ENCODE measurements at places on chromosomes 13 and 19.
A peak's percentile ranks its signal among the peaks of the same experiment; 100 is the strongest.

GRCh38 chr13:26721251-26722121 lies 39.1 kb downstream of the GPR12 start:
- no peak for DNase-seq

GRCh38 chr13:106649495-106649894 lies 81.6 kb upstream of the ARGLU1 start:
- no peak for DNase-seq

GRCh38 chr13:23547000-23547590 lies 23.1 kb upstream of the TNFRSF19 start:
- peak; percentile 25 for DNase-seq

GRCh38 chr13:45545686-45546409 lies 69.7 kb downstream of the ERICH6B start:
- no peak for DNase-seq

GRCh38 chr19:14006766-14007562 lies 844 bp upstream of the RFX1 start:
- DNase-seq = no peak

GRCh38 chr13:32707471-32707870 lies 121.2 kb downstream of the PDS5B start:
- no peak for DNase-seq

- no peak for DNase-seq
Observed at GRCh38 chr13:89550938-89551337, 1796.5 kb upstream of the MIR17HG start.

- DNase-seq = no peak
Observed at GRCh38 chr13:102582256-102582655, 14.5 kb upstream of the TPP2 start.

DNA sequence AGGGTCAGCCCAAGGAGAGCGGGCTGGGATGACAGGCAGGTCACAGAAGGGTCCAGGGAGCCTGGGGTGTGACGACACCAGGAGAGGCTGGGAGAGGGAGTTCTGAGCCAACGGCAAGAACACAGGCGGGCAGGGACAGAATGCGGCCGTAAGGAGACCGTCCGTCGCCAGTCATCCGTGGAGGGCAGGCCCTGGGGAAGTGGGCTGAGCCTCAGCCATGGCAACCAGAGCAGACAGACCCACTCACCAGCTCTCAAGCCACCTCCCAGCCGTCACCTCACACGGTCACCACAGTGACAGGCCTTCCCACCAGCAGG lies 3.7 kb upstream of the TMEM86B start:
- DNase-seq = no peak

DNA sequence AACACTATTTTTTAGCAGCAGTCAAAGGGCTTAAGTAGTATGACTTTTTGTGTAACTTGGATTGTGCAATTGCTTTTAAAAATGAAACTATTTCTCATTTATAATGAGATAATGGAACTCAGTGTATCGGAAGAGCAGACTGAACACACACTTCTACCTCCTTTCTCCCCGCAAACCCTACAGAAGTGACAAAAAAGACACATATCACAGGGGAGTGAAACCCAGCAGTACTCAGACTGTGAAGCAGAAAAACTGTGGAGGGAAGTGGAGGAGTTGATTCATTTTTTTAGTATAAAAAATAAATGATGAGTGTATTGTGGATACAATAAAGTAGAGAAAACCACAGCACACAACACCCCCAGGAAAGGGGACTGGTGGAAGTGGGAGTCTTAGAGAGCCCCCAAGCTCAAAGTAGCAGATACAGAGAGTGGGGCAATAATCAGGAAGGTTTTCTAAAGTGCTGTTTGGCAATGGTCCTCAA lies 9.7 kb downstream of the LPAR6 start:
- no peak for DNase-seq

DNA sequence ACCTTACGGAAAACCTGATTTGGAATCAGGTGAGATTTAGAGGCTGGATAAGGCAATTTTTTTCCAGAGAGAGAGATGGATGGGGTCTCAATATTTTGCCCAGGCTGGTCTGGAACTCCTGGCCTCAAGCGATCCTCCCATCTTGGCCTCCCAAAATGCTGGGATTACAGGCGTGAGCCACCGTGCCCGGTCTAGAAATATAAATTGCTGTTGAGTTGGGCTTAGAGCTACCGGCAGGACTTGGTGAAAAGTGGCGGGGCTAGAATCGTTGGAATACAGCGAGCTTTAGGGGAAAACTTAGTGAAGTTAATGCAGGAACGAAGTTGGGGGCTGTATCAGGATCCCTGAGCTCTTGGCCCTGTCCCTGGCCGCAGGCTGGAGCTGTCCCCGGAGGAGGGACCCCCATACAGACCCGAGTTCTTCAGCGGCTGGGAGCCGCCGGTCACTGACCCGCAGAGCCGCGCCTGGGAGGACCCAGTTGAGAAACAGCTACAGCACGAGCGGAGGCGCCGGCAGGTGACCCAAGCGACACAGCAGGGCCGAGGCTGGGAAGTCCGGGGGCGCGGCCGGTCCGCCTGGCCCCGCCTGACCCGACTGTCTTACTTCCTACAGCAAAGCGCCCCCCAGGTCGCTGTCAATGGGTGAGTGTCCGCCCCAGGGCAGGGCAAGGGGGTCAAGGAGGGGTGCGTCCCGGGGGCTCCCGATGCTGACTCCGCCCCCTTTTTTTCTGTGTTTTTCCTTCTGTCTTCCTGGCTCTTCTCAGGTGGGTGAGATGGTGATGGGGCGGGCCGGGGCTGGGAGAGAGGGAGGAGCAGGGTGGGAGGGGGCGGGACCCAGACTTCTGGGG lies 7.6 kb downstream of the EPS8L1 start:
- DNase-seq = no peak

- DNase-seq = no peak
Observed at GRCh38 chr13:67318398-67318797, 88.3 kb upstream of the PCDH9 start.

GRCh38 chr13:34364633-34365032 lies 546.7 kb downstream of the RFC3 start:
- no peak for DNase-seq

GRCh38 chr19:408441-408901 lies 476 bp downstream of the C2CD4C start:
- no peak for DNase-seq

DNA sequence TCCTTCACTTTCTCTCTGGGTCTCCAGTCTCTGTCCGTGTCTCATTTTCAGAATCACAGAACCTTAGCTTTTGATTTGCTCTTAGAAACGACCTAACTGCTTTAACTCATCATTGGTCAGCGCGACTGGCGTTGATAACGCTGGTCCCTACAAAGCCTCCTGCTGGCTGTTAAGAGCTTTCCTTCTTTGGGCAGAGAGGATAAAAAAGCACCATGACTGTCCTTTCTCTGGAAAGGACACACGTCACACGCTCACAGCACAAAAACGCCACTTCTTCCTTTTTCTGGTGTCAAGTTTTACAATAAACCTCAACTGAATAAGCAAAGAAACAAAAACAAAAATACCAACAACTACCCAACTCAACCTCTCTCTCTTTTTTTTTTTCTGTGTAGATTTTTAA lies 1.7 kb upstream of the KLK12 start:
- DNase-seq = no peak

GRCh38 chr19:45508861-45509691 lies 1.8 kb downstream of the VASP start:
- no peak for DNase-seq

GRCh38 chr19:14085309-14085995 lies at the start of gene C19orf67:
Gene C19orf67 (minus strand): TSS chr19:14085783. CDS start chr19:14085627, 156 bp downstream.
- no peak for DNase-seq

GRCh38 chr19:51754109-51754508 lies 2.4 kb upstream of the FPR1 start:
- DNase-seq = peak; percentile 81

- peak; percentile 52 for DNase-seq
Observed at GRCh38 chr19:39405958-39406655, 540 bp upstream of the ZFP36 start.

GRCh38 chr19:31257025-31257424 lies 92.2 kb downstream of the TSHZ3 start:
- no peak for DNase-seq

GRCh38 chr19:29503140-29503758 lies 22.5 kb upstream of the VSTM2B start:
- peak; percentile 61 for DNase-seq

- no peak for DNase-seq
Observed at GRCh38 chr19:22526661-22527272, 104.6 kb upstream of the ZNF98 start.

GRCh38 chr13:114166381-114167131 lies 12.5 kb upstream of the CFAP97D2 start:
- peak; percentile 82 for DNase-seq

DNA sequence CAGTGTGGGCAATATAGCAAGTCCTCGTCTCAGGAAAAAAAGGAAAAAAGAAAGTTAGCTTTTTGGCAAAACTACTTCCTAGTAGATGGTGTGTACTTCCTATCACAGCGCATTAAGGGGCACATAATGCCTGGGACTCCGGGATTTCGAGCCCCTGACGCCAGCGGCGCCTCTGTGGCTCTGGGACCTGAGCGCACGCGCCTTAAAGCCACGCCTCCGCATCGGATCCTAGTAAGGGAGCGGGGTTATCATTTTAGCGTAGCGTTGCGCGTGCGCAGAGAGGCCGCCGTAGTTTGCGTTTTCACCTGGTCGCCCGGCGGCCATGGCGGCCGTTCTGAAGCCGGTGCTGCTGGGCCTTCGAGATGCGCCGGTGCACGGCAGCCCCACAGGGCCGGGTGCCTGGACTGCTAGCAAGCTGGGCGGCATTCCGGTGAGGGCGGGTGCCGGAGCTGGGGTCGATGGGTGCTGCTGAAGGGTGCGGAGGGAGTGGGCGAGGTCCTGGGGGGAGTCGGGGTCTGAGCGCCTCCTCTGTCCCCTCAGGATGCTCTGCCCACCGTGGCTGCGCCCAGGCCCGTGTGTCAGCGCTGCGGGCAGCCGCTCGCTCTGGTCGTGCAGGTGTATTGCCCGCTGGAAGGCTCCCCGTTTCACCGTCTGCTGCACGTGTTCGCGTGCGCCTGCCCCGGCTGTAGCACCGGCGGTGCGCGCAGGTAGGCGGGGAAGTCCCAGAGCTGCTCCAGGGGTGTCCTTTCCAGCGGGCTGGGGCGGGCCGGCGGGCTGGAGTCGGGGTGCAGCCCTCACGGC lies at the start of gene PDCD2L:
TSS of gene PDCD2L (plus strand) at position 291 of the 801 bp plus-strand sequence. CDS start at position 323, 32 bp downstream.
- peak; percentile 76 for DNase-seq

- no peak for DNase-seq
Observed at GRCh38 chr19:14349426-14349825, 31.8 kb upstream of the ADGRE5 start.

DNA sequence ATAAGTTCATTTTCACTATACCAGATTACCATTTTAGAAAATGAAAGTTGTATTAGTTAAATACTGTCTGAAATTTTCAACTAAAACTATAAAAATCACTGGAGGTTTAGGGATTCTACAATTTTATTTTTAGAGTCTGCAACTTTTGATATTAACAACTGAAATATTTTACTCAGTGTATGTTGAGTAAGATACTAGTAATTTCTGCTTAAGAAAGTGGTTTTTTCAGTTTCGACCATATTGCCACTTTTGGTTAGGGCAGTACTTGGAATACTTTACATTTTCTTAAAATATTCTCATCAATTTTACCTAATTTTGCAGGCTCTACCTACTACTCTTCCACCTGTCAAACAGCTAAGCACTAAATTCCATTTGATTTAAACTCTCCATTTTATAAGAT lies 59.6 kb downstream of the KCNRG start:
- no peak for DNase-seq

- no peak for DNase-seq
Observed at GRCh38 chr19:55681131-55682092, 6.4 kb downstream of the EPN1 start.

GRCh38 chr13:35283856-35284255 lies 192.6 kb downstream of the MAB21L1 start:
- no peak for DNase-seq

- DNase-seq = no peak
Observed at GRCh38 chr13:106373304-106373988, 162.0 kb downstream of the EFNB2 start.

- DNase-seq = no peak
Observed at GRCh38 chr13:35741657-35742056, 265.2 kb upstream of the MAB21L1 start.

DNA sequence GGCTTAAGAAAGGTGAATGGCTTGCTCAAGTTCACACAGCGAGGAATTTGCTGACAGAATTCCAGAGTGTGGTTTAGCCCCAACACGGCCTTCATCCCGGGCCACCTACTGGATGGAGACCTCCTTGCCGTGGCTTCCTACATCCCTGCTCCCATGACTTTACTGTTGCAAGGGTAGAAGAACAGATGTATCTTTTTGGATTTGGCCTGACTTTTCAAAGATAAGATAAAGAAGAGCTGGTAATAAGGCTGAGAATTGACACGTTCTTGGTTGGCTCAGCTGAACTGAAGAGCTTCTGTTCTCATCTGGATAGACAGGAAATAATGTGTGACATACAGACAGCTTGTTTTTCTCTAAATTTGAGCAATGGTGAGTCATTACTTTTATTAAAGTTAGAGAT lies 113.1 kb downstream of the KLF5 start:
- DNase-seq = no peak

DNA sequence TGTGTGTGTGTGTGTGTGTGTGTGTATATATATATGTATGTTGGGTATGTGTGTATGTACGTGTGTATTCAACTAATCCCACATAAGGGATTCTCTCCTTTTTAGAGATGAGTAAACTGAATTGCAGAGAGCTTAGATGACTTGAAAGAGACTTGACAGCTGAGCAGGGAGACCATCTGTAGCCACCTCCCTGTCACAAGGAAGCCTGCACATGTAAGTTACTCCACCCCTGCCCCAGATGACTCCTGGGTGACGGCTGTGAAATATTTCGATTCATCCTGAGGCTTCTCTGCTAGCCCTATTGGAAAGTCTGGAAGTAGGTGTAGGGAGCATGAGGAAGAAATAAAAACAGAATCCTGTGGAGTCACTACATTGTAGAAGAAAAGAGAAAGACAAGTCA lies 480.4 kb downstream of the FOXO1 start:
- no peak for DNase-seq

GRCh38 chr19:5020368-5020767 lies 51.5 kb downstream of the KDM4B start:
- no peak for DNase-seq

DNA sequence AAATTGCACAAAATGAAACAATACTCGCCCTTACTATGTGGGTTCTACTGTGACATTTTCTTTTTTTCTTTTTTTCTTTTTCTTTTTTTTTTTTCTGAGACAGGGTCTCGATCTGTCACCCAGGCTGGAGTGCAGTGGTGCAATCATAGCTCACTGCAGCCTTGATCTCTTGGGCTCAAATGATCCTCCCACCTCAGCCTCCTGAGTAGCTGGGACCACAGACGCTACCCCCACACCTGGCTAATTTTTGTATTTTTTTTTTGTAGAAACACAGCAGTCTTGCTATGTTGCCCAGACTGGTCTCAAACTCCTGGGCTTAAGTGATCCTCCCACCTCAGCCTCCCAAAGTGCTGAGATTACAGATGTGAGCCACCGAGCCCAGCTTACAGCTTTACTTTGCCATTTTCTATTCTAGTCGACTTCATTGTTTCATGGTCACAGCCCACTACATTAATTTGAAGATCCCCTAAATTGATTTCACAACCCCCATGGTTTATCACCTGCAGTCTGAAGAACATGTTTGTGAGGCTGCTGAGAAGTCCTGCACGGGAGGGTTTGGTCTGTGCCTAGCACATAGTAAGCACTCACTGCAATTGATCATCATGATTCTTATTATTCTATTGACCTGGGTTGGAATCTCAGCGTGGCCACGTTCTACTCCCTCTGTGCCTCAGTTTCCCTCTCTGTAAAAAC lies 3.8 kb downstream of the BCL3 start:
- no peak for DNase-seq

- peak; percentile 92 for DNase-seq
Observed at GRCh38 chr19:48511800-48512503, at the start of gene LMTK3. Gene LMTK3 (minus strand): TSS chr19:48511835. CDS start chr19:48511576, 259 bp downstream.
